ENCODE measurements at places on chromosomes 7 and 10.

- DNase-seq = no peak
Observed at GRCh38 chr10:49486009-49486408, 52.9 kb downstream of the ERCC6 start.

DNA sequence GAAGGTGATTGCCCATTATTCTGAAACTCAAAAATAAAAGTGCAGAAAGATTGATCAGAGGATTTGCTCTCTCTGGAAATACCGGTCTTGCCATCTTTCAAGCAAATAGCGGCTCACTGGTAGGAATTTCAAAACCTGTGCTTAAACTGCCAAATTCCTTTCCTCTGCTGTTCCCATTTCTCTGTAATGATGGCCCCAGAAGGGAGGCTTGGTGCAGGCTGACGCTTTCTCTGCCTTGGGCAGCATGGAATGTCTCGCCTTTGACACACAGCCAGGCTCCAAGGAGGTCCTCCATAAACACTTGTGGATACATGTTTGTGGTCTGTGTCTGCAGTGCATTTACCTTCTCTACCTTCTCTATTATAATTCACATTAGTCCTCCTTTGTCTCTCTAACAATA lies 146.8 kb downstream of the HIBADH start:
- DNase-seq = no peak

DNA sequence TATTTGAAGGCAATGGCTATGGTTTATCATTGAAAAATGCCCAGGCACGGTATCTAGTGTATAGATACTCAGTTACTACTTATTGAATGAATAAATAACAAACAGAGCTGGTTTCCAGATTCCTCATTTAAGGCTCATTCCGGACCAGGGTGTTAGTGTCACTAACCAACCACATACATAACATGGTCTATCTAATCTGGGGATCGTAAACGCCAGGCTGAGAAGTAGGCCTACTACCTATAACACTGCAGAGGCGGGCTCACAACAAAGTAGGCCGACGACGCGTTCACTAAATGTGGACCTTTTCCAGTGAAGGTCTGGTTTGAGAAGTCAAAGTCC lies 423 bp downstream of the LSM5 start:
- no peak for DNase-seq

DNA sequence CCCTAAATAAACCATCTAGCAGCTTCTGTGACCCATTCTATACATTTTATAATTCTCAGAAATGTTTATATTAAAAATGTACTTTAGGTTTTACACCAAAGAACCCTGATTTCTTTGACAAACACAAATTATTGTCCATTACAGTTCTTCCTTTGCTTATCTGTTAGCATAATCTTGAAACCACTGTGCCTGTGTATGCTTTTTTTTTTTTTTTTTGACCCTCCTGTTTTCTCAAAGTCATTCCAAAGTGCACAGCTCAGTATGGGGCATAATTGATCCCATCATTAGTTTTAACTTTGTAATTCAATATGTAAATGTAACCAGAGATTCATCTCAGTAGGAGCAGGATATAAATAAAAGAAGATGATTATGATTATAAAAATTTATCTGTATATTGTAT lies 229.3 kb downstream of the DGKB start:
- no peak for DNase-seq

- no peak for DNase-seq
Observed at GRCh38 chr10:102963756-102964025, 45.6 kb downstream of the CNNM2 start.

DNA sequence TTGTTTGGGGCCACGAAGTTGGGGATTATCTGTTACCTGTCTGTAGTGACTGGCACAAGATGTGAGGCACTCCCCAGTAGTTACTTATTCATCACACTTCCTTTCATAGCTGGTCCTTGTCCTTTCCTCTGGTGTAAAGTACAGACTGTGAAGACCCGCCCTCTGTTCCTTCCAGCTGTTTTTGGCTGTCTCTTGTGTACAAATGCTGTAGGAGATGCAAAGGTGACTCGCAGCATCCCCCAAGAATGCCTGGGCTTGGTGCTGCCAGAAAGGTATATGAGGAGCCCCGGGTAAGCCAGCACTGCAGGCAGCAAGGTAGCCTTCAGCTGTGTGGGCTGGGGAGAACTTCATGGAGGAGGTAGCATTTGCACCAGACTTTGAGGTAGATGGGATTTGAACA lies 236.6 kb downstream of the EBF3 start:
- DNase-seq = no peak

DNA sequence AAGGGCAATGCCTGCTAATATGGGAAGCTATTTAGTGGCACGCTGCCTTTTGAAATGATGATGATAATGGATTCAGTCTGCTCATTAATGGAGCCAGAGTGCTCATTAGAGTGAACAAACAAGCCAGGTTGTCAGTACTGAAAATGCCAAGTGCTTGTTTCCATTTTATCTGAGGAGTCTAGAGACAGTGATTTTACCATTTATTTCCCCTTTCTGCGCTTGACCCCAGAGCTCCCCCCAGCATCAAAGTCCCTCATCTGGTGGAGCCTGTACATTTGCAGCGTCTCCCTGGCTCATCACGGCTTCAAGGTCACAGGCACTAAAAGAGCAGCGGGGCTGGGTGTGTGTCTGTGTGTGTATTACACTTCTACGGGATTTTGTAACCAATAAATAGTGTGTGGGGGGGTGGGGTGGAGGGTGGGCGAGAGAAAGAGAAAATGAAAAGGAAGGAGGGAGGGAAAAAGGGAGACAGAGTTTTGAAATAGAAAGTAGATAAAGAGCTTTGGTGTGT lies 553.8 kb downstream of the TFEC start:
- DNase-seq = no peak

DNA sequence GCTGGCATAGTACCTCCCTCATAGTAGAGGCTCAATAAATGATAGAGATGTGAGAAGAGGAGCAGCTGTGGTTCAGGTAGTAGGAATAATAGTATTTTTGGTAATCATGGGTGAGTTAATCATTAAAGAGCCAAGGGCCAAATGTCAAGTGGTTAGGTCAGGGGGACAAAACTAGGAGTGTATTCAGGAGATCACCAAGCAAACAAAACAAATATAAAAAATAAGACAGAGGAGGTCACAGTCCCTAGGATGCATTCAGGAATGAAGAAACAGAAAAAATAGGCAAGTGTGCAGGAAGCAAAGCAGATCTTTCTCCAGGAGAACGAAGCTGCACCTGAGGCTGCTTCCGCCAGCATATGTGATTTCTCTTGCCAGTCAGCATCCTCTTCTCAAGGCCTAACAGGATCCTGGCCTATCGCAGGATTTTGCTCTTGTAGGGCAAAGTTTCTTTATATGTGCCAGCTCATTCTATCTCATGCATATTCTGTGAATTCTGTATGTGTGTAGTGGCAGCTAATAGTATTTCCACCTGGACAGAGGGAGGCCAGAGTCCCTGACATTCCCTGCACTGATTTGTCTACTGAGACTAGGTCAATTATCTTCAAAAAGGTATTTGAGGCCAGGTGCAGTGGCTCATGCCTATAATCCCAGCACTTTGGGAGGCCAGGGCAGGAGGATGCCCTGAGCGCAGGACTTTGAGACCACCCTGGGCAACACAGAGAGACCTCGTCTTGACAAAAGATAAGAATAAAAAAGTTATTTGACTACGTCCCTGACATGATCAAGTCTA lies 82.7 kb downstream of the AKR1D1 start:
- no peak for DNase-seq

- DNase-seq = no peak
Observed at GRCh38 chr7:119694506-119694905, 578.5 kb upstream of the KCND2 start.

DNA sequence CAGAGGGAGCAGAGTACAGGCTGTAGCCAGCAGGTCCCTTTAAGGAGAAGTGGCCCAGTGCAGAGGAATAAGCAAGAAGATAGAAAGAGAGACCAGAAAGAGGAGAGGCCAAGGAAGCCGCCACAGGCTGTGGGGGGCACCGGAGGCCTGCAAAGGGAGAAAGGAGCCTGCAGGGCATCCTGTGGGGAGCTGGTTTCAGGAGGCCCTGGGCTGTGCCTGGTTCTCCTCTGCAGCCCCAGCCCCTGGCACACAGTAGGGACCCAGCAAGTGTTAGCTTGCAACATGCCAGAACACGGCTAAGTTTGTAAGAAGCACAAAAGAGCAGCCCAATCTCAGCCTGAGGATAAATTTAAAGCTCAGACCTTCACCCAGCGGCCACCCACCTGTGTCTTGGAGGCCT lies 12.3 kb upstream of the C10orf71 start:
- no peak for DNase-seq

DNA sequence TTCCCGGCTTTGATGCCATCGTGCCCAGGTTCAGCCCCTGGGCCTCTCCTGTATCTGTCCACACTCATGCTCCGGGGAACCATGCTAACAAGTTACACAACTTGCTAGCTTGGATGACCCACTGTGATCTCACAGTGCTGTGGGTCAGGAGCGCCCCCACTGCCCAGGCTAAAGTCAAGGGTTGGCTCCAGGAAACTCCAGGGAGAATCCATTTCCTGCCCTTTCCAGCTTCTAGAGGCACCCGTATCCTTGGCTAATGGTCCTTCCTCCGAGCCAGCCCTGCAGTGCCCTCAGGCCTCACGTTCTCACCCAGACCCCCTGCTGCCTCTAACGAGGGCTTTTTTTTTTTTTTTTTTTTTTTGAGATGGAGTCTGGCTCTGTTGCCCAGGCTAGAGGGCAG lies 19.5 kb downstream of the AMZ1 start:
- DNase-seq = no peak

DNA sequence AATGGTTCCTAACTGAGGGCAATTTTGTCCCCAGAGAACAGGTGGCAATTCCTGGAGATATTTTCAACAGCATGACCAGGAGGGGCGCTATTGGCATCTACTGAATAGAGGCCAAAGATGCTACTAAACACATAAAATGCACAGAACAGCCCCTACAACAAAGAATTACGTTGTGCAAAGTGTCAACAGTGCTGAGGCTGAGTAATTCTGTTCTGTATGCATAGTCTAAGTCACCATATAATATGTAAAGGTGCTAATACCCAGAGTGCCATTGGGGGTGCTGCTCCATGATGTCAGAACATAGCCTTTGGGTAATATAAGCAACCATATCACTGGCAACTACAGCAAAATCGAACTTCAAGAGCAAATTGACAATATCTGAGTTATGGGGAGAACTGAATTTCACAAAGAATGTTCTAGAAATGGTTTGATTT lies 213.3 kb upstream of the PHYHIPL start:
- no peak for DNase-seq

- no peak for DNase-seq
Observed at GRCh38 chr10:120562956-120563355, 105.9 kb downstream of the PLPP4 start.

GRCh38 chr10:100888957-100889356 lies 23.8 kb upstream of the SLF2 start:
- no peak for DNase-seq
